ENCODE measurements at places on chromosomes 2 and 18.

- no peak for DNase-seq
These were observed 271.9 kb downstream of the GPD2 start for GRCh38 chr2:156708051-156708450.

GRCh38 chr2:225353579-225354085 lies 45.9 kb upstream of the NYAP2 start:
- DNase-seq: no peak

GRCh38 chr2:224969095-224969494 lies 73.2 kb downstream of the DOCK10 start:
- no peak for DNase-seq

GRCh38 chr2:205868773-205869333 lies 186.6 kb downstream of the NRP2 start:
- no peak for DNase-seq

DNA sequence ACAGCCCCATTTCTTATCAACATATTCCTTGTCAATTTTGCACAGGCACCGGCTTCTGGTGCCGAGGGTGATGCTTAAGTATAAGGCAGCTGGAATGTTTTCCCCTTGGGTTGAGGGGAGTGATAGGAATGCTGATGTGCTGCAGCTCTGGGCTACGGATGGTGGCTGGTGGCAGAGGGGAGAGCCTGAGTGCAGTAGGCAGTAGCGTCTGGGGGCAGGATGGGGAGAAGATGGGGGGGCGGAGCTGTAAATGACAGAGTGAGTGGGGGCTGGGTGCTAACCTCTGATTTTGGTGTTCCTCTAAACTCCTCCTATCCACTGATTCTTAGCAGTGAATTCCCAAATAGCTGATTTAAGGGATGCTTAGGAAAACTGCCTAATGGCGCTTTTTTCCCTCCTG lies 20.7 kb downstream of the TMEM178A start:
- DNase-seq: no peak

- no peak for DNase-seq
These were observed 25.5 kb downstream of the B4GALT6 start for GRCh38 chr18:31658670-31659575.

GRCh38 chr18:3760741-3761140 lies 310.8 kb downstream of the TGIF1 start:
- DNase-seq: no peak

DNA sequence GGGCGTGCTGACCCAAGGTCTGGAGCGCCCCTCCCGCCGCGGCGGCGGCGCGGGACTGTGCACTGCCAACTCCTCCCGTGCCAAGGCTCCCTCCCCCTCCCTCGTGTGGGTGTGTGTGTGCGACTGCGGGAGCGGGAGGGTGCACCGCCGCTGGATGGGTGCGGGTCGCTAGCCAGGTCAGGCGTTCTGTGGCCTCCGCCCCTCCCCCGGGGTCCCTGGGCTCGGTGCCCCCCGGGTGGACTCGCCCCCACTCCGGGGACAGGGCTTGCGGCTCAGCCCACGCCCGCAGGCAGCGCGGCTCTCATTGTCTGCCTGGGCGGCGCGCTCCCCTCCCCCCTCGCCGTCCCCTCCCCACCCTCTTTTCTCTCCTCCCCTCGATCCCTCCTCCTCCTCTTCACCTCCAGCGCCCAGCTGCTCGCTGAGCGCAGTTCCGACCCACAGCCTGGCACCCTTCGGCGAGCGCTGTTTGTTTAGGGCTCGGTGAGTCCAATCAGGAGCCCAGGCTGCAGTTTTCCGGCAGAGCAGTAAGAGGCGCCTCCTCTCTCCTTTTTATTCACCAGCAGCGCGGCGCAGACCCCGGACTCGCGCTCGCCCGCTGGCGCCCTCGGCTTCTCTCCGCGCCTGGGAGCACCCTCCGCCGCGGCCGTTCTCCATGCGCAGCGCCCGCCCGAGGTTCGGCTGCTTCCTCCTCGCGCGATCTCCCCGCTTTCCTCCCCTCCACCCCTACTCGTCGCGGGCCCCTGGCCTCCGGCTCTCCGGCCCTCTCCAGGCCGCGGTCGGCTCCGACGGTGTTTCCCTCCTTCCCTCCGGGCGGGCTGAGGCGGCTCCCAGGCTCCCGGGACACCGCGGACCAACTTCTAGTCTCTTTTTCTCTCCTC lies at the start of gene GATA6:
Gene GATA6 (plus strand): TSS at position 579 of the 878 bp plus-strand sequence. CDS start 1,556 bp downstream, outside the sequence.
- peak; percentile 92 for DNase-seq

- DNase-seq: no peak
These were observed 35.4 kb downstream of the PROC start for GRCh38 chr2:127453392-127454171.

DNA sequence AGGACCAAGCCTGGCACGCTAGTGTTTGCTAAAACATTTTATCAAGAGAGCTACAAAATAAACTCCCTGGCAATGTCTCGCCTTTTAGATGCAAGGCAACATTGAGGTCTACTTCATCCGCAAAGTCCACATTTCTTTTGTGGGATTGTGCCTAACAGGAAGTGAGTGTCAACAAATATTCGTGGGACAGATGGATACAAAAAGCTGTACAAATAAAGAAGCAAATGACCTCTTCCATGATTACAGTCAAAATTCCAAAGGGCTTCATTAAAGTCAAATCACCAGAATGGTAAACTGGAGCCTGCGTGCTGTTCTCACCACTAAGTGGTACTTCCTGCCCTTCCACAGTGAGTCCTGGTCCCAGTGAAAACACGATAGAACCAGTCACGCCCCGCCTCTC lies 40.4 kb downstream of the L3MBTL4 start:
- DNase-seq: no peak

- DNase-seq: no peak
These were observed 1992.5 kb upstream of the PIK3C3 start for GRCh38 chr18:39962546-39962945.

GRCh38 chr18:42508683-42509296 lies 553.8 kb downstream of the PIK3C3 start:
- no peak for DNase-seq

DNA sequence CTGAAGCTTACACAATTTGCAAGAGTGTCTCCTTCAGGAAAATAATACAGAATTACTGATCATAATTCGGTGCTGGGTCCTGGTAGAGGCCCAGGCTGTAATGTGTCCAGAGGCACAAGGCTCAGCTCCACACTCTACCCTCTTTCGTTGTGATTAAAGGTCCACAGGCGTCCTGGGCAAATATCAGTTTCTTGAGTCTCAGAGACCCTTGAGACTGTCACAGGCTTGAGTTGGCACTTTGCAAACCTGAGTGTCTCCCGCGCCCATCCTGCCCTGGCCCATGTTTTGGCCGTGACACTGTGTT lies 46.9 kb upstream of the SMAD7 start:
- no peak for DNase-seq

DNA sequence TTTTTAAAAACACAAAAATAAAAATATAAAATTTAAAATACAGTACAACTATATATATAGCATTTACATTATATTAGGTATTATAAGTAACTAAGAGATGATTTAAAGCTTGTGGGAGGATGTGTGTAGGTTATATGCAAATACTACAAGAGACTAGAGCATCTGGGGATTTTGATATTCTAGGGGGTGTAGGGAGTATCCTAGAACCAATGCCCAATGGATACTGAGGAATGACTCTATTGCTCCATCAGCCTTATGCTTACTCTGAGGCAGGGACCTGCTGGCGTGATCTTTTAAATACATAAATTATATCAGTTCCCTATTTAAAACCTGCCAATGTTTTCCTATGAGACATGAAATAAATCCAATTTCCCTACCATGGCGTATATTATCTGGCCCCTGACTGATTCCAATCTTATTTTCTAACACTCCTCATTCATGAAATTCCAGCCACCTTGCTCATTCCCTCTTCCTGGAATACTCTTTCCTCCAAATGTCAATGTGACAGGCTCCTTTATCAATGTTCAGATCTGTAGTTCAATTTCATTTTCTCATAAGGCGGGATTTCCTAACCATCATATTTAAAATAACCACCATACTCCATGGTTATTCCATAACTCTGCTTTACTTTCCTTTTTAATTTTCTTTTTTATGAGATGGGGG lies 22.2 kb downstream of the SP3 start:
- DNase-seq: no peak

- DNase-seq: no peak
These were observed 43.8 kb upstream of the DDX18 start for GRCh38 chr2:117770730-117771129.

GRCh38 chr2:133602538-133602937 lies 34.3 kb upstream of the NCKAP5 start:
- DNase-seq: no peak

DNA sequence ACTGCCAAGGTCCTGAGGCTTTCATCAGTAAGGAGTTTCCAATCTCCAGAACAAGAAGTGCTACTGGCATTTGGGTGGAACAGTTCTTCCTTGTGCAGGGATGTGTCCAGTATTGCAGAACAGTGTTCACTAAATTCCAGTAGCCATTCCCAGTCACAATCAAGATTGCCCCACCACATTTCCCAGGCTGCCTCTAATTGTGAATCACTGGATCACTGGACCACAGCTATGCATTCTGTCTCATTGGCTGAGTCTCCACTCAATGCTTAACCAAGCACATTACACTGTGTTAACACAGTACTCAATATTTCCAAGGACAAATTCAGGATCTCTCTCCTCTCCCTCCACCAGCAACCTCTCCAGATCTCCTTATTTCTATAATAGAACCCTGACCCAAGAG lies 160.2 kb upstream of the CCDC150 start:
- DNase-seq: no peak

DNA sequence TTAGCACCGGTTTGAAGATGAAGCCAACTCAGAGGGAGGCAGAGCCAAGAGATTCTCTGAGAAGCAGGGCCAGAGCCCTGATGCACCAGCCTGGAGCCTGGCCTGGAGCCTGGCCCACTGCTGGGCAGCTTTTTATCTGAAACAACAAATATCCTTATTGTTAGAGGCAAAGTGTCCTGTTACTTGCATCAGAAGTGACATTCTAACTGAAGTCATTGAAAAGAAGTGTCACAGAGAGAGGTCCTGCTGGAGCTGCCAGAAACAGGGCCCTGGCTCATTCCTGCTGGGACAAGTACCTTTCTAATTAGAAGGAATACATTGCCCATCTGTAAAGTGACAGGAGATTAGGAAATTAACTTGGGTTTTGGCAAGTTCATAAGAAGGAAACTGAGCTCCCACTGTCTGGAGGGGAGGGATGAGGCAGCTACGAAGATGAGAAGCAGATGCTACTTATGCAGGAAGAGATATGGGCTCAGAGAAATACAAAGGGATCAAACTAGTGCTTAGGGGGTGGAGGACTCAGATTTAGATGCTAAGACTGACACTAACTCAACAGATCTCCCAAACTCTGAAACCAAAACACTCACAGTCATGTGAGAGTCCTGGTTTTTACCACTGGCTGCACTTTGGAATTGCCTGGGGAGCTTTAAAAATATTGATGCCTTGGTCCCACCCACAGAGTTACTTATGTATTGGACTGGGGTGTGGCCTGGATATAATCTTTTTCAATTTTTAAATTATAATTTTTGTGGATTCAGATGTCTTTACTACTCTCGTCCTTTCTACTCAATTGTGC lies 11.0 kb upstream of the HK2 start:
- DNase-seq: no peak

- no peak for DNase-seq
These were observed 170.5 kb downstream of the ZBTB7C start for GRCh38 chr18:48238636-48239035.

- DNase-seq: no peak
These were observed 94.8 kb downstream of the INHBB start for GRCh38 chr2:120440521-120441350.

DNA sequence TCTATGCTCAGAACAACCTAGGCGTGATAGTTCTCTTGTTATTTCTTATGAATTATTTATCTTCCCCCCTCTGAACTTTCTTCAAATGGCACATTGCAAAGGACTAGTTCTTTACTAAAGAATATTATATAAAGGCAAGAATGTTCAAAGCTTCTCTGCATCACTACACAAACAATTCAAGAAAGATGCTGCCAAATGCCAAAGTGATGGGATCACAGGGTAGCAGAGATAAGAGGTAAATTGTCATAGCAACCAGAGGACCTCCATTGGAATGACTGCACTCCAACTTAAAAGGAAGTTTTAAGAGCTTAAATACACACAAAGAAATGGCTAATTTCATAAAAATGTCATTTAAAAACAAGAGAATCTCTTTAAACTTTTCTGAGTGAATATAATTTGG lies 72.8 kb downstream of the AQP4 start:
- DNase-seq: no peak

- no peak for DNase-seq
These were observed 65.3 kb downstream of the WDPCP start for GRCh38 chr2:63522950-63523349.

- DNase-seq: no peak
These were observed 330.4 kb downstream of the LPIN1 start for GRCh38 chr2:12076810-12077209.

- no peak for DNase-seq
These were observed 180.4 kb downstream of the CYRIA start for GRCh38 chr2:16485251-16485650.

GRCh38 chr2:182448371-182448770 lies 21.5 kb upstream of the PDE1A start:
- DNase-seq: no peak

- DNase-seq: no peak
These were observed 11.5 kb upstream of the ASB1 start for GRCh38 chr2:238415036-238415764.

GRCh38 chr18:36396190-36396589 lies 98.7 kb downstream of the FHOD3 start:
- no peak for DNase-seq

DNA sequence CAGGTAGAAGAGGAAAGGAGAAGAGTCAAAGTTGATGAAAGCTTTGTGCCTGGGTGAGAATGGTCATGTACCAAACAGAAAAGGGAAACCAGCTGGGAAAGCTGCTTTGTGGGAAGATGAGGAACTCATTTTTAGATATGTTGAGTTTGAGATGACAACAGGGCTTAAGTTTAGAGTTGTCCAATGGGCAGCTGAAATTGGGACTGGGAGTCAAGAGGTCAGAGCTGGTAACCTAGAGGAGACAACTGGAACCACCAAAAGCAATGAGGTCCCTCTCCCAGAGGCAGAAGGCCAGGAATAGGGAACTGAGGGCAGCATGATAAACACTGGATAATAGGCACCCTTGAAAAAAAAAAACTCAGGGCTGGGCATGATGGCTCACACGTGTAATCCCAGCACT lies 48.8 kb downstream of the SLC4A1AP start:
- no peak for DNase-seq

DNA sequence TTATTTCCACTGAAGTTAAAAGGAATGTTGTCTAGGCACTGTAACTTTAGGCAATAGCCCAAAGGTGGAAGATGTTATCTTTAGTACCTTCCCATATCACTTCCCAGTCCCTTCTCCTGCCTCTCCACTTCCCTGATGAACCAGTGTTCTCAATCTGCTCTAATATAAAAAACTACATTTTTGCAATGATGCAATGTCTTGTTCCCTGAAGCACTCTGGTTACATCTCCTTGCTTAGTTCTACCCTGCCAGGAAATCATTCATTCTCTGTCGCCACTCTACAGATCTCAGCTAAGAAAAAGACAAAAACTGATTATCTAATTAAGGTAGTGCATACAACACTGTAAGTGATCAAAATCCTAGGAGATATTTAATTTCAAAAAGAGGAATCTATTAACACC lies 71.3 kb downstream of the BAZ2B start:
- DNase-seq: no peak

GRCh38 chr18:8391068-8391467 lies 218.2 kb upstream of the RAB12 start:
- no peak for DNase-seq

GRCh38 chr2:158174495-158174894 lies 72.8 kb downstream of the UPP2 start:
- no peak for DNase-seq

- no peak for DNase-seq
These were observed 1.6 kb downstream of the ATOH8 start for GRCh38 chr2:85755122-85756027.

Measured in Right ventricle myocardium inferior (tissue), 1 donor.